Substantia nigra (tissue), 51 donors: ENCODE measurements at places on chromosomes 3 and 15.

GRCh38 chr3:126313580-126314304, 43.5 kb downstream of the KLF15 start:
- no peak for DNase-seq

DNA sequence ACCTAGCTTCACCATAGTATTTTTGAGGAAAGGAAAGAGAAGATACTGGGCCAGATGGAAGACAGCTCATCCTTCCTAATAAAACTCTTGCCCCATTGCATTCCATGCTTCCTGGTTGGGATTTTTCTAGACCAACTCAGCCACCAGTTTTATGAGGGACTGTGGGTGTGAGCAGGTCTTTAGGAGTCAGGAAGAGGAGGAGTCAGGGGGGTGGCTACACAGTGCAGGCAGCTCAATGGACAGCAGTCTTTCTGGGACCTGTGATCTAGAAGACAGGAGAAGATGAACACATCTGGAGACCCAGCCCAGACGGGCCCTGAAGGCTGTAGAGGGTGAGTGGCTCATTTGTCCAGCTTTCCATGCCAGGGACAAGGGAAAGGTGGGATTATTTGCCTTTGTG, at the start of gene NOX5:
NOX5 (plus strand) TSS at position 242 of the 400 bp plus-strand sequence; CDS start at position 283, 41 bp downstream.
- DNase-seq = no peak

- no peak for DNase-seq
Observed at GRCh38 chr3:99878005-99878404, 60.3 kb downstream of the CMSS1 start.

DNA sequence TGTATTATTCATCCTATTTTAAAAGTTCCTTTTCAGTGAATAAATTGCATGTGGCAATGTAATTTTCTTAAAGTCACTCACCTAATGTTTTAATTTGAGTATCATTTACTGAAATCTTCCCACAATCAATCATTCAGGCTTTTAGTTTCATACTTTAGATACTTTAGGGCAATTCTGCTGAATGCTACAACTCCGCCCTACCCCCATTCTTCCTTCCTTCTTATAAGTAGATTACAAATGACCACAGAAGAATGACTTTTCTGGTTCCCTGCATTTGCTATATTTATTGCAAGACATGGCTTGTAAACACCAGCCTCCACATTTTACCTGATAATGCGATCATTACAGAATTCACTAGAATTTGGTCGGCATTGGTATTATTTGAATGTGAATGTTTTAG, 1061.9 kb downstream of the FHIT start:
- no peak for DNase-seq

GRCh38 chr3:135806317-135806716, 159.2 kb upstream of the PPP2R3A start:
- DNase-seq = no peak

GRCh38 chr3:126573492-126574117, 14.9 kb upstream of the C3orf22 start:
- DNase-seq = no peak

DNA sequence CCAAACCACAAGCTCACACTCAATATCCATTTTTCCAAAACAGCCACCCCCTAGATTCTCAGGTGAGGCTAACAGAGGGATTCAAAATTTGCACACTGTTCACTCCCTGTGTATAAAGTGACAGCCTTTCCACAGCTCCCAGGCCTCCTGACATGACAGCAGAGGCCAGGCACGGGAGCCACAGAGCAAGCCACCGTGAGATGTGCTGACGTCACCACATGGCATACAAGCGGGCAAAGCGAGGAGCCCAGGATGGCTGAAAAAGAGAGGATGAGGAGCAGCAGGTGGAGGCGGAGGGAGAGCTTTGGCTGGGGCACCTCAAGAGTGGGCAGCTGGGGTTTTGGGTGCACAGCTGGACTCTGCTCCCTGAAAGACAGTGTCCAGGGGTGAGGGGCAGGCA, 27.1 kb downstream of the EHD4 start:
- DNase-seq = no peak

DNA sequence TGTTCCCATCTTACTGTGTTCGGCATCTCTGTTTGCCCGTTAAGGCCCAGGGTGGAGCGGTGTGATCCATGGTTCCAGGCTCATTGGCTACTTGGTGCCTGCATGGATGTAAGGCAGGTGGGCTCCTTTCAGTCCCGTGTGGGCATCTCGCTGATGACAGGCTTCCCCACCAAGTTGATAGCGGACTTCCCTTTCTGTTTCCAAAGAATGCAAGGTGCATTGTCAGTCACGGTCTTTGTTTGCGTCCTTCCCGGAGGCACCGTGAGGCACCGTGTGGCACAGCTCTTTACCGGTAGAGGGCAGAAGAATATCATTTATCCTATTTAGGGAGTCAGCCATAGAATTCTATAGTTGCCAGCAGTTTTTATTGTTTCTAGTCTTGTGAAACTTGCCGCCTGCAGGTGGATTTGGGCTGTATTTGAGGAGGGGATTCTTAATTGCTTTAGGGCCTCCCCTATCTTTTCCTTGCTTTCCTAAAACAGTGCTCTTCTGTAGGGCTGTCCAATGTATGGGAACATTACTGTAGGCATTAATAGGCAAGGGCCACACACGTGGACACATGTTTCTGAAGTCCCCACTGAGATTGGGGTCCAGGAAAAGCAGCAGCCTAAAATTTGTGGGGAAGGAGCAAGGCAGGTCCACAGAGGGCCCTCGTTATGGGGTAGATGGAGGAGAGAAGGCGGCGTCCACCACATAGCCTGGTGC, 244.1 kb downstream of the SLCO3A1 start:
- peak; percentile 45 for DNase-seq

- no peak for DNase-seq
Observed at GRCh38 chr15:26772154-26773066, at the start of gene GABRB3. Gene GABRB3 (minus strand): TSS chr15:26773066.

- no peak for DNase-seq
Observed at GRCh38 chr15:34439878-34440277, 2.3 kb upstream of the GOLGA8A start.

GRCh38 chr15:91553196-91553854, 300.2 kb upstream of the SLCO3A1 start:
- DNase-seq = no peak
